CD8-positive, alpha-beta T cell (primary cell): ENCODE measurements at places on chromosomes 6 and 20.

- DNase-seq: no peak
Observed at GRCh38 chr6:138440758-138441357, 36.8 kb downstream of the HEBP2 start.

DNA sequence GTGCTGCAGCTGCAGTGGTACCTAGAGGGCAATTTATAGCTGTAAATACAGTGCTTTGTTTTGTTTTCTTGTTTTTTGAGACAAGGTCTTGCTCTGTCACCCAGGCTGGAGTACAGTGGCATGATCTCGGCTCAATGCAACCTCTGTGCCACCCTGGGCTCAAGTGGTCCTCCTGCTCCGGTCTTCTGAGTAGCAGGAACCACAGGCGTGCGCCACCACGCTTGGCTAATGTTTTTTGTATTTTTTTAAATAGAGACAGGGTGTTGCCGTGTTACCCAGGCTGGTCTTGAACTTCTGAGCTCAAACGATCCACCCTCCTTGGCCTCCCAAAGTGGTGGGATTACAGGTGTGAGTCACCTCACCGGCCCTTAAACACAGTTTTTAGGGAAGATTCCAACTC lies 26.8 kb downstream of the CHRNA4 start:
- DNase-seq: no peak

GRCh38 chr6:159693894-159694545 lies 979 bp upstream of the SOD2 start:
- DNase-seq: no peak

DNA sequence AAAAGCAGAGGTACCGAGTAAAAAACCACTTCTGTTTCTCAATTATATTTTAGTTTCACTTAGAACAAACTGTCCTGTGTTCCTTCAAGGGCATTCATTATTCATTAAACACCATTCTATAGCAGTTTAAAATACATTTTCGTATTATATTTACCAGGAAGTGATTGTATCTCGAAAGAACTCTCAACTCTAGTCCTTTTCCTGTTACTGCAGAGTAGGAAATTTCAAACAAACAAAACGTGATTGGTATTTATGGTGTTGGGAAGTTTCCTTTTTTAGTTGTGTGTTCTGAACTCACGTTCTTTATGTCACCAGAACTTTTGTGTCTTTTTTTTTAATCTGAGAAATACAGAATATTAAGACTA lies 139.5 kb upstream of the BTBD3 start:
- no peak for DNase-seq

GRCh38 chr20:49562311-49563014 lies 5.5 kb downstream of the PTGIS start:
- DNase-seq: no peak

DNA sequence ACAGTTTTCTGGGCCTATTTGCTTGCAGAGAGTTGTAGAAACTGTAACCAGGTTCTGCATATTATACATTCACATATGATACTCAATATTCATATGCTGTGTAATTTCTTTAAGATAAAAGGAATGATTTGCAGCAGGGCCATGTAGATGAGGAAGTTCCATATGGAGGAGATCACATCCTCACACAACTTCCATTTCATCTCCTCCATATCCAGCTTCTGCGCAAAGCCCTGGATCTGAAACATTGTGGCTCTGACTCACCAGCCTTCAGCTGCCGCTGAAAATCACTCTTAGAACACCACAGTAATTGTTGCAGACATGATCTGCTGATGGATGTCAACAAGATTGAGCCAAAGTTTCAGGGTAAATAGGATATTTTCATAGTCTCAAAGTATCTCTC lies 57.7 kb downstream of the PXDC1 start:
- no peak for DNase-seq

- DNase-seq: no peak
Observed at GRCh38 chr6:19551611-19552010, 285.6 kb upstream of the ID4 start.

DNA sequence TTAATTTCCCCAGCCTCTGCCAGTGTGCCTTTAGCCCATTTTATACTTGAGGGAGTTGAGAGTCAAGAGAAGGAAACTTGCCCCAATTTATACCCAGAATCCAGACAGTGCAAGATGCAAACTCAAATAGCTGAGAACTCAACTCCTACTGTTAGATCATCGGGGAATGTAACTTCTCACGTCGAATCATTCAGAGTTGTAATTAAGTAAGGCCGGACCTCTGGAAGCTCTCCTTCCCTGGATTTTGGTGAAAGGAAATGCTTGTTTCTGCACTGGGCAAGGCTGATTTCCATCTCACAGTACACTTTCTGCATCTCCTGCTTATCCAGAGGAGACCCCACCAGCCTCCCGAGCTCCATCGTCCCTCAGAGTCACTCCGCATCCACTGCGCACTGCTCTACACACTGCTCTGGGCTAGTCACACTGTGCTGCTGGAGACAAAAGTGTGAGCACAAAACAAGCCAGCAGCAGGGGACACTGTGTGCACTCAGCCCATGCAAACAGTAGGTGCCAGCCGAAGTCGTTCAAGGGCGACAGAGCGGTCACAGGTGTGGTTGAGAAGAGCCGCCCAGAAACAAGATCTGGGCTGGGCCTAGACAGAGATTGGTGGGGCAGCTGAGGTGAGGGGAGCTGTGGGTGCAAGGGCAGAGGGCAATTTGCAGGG lies 150.4 kb upstream of the QKI start:
- no peak for DNase-seq

- DNase-seq: no peak
Observed at GRCh38 chr6:17042422-17043147, 59.3 kb upstream of the STMND1 start.

GRCh38 chr6:79943133-79943532 lies 4.2 kb downstream of the ELOVL4 start:
- DNase-seq: no peak

DNA sequence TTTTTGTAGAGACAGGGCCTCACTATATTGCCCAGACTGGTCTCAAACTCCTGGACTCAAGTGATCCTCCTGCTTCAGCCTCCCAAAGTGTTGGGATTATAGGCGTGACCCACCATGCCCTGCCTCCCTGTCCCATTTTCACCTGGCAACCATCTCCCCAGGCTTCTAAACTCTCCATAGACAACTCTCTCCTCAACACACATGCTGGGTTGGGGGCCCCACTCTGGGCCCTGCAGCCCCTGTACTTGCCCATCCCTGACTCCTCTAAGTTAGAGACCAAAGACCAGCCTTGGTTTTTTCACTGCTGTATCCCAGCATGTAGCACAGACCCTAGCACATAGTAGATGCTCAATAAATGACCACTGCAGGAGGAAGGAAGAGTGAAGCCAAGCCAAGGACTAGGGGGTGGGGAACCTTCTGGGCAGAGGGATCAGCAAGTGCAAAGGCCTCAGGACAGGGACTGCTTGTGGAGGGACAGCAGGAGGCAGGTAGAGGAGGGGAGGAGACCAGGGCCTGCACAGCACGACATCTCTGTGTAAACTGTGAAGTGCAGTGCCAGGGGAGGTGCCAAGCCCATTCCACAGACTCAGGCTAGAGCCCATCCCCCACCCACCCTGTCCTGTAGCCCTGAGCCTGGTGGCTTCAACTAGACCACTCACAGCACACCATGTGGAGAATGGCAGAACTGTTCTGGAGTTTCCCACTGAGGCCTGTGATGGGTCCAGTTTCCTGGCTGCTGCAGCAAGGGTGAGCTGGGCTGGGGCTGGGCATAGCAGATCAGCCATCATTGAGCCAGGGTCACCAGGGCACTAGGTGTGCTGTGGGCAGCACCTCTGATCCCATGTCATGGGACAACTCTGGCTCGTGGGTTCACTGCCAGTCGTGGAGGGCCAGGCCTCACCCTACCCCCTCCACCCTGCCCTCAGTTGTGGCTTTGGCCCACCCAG lies 3.4 kb upstream of the SRC start:
- no peak for DNase-seq

DNA sequence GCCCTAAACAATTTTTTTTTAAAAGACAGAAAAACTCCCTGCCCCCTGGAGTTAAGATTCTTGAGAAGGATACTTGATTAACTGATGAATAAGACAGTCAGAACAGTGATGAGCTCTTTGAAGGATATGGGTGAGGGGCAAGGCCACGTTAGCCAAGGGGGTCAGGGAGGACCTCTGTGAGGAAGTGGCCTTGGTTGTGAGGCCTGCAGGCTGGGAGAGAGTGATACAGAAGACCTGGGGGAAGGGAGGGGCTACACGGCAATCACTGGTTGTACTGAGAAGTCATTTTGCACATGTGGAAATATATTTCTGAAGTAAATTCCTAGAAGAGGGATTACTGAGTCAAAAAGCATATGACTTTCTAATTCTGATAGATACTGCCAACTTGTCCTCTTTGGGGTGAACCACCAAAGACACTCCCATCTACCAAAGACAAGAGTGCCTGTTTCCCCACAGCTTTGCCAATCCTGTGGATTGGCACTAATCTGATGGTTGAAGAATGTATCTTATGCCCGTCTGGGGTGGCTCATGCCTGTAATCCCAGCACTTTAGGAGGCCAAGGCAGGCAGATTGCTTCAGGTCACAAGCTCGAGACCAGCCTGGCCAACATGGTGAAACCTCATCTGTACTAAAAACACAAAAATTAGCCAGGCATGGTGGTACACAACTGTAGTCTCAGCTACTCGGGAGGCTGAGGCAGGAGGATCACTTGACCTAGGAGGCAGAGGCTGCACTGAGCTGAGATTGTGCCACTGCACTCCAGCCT lies 22.3 kb upstream of the BCAS4 start:
- no peak for DNase-seq

GRCh38 chr6:126015863-126016262 lies 29.5 kb downstream of the TRMT11 start:
- no peak for DNase-seq
